HepG2 (cell line): ENCODE measurements at places on chromosomes 12 and 14.

GRCh38 chr12:3071107-3071506 is 6.1 kb upstream of the TSPAN9 start:
- H3K4me3 ChIP-seq: no peak overlapping the region
- H3K4me1 ChIP-seq: peaks cover 43% of the 10 kb centered on the region
- H3K36me3 ChIP-seq: no peaks in the 10 kb centered on the region
- DNase-seq: peak; percentile 58
- H3K27ac ChIP-seq: no peak overlapping the region
- peaks cover 16% of the 10 kb centered on the region; the same call in 1 of the 3 replicates for H3K27me3 ChIP-seq

GRCh38 chr12:109578330-109578927 is 4.8 kb downstream of the MVK start:
- H3K36me3 ChIP-seq: peaks cover 63% of the 10 kb centered on the region
- no peak overlapping the region for H3K27ac ChIP-seq
- no peaks in the 10 kb centered on the region for H3K27me3 ChIP-seq
- no peak for DNase-seq
- H3K4me1 ChIP-seq: peaks cover 41% of the 10 kb centered on the region

- no peaks in the 10 kb centered on the region for H3K36me3 ChIP-seq
- H3K27ac ChIP-seq: no peak overlapping the region
- H3K27me3 ChIP-seq: no peaks in the 10 kb centered on the region
- no peak for DNase-seq
- no peak overlapping the region for H3K4me3 ChIP-seq
These were observed 286.9 kb downstream of the RAD51B start for GRCh38 chr14:68106456-68106855.

DNA sequence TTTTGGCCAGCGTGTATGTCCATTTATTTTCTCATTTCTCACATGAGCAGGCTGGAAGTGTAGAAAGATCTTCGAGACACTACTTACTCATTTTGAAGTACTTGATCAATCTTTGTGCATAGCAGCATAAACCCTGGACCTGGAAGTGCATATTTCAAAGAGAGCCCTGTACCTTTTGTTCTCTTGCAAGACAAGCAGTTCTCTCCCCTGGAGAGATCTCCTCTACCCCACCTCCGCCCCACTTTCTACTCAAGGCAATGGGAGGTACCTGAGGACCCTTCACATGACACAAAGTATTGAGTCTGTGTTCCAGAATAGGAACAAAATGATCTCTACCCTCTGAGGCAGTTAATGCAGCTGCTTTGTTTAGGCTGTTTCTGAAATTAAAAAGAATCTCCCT is 27.4 kb upstream of the RASSF3 start:
- peaks cover 7% of the 10 kb centered on the region; the same call in 2 of the 3 replicates for H3K27me3 ChIP-seq
- no peaks in the 10 kb centered on the region for H3K36me3 ChIP-seq
- no peak for DNase-seq
- no peak overlapping the region for H3K4me3 ChIP-seq
- peaks cover 16% of the 10 kb centered on the region for H3K4me1 ChIP-seq

DNA sequence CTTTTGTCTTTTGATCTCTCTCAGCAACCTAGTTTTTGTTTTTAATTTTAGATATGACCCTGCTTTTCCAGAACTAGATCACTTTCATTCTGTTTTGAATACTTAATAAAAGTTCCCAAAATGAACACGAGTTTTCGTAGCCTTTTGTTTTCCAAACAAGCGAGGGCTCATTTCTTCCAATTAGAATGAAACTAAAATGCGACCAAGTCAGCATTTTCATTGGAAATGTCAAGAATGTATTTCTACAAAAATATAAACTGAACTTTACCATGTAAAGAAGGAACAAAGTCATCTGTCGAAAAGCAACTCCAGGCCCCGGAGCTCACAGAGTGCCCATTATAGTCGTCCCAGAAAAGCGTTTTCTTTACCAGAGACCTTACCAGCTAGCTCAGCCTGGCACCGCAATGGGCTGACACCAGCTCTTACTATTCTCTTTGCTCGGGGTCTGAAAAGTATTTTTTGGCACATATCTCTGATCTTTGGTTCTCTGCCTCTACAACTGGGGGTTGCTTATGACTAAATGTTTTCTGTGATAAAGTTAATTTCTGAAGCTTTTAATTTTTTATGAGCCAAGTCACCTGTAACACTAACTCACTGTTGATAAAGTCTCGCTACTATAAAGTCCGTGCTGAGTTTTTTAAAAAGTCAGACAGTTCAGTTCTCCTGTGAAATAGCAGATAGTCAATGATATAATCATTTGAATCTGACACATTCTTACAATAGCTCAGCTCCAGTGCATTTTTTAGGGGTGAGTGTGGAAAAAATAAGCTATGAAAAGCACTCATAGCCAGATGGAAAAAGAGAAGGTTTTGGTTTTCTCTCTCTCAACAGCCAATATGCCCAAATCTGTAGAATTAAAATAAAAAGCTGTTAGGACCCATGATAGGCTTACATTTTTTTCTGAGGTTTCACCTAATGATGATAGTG is 43.4 kb downstream of the SAMD4A start:
- H3K4me3 ChIP-seq: no peak overlapping the region
- peaks cover 52% of the 10 kb centered on the region for H3K4me1 ChIP-seq
- no peaks in the 10 kb centered on the region for H3K27me3 ChIP-seq
